ENCODE measurements at places on chromosomes 11 and 22.

DNA sequence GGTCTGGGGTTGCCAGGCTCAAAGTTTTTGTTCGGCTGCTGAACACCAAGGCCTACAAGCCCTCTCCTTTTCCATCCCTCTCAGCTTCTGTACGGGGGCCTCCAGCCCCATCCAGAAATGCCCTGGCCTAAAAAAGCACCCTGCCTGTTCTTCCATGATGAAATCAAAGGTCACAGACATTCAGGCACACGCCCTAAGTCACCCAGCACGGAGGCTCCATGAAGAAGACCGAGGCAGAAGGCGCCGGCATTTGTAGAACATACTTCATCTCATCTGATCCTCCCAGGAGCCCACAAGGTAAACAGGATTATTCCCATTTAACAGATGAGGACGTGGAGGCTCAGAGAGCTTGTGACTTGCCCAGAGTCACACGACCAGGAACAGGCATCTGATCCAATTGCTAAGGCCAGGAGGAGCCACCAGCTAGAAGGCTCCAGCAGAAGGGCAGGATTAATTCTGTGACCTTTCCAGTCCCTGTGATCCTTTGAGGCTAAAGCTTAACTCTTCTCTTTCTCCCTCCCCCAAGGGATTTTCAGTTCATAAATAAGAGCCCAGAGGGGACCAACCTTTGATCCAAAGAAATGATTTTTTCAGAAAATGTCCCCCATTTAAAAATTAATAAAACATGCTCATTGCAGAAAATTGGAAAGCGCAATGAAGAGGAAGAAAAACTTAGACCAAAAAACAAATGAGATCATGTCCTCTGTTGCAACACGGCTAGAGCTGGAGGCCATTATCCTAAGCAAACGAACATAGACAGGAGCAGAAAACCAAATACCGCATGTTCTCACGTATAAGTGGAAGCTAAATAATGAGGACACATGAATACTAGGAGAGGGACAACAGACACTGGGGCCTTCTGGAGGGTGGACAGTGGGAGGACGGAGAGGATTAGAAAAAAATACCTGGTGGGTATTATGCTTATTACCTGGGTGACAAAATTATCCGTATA lies 38.7 kb downstream of the CYTH4 start:
- DNase-seq, result no peak

- no peak for DNase-seq
Observed at GRCh38 chr11:120011836-120012235, 126.1 kb downstream of the TRIM29 start.

DNA sequence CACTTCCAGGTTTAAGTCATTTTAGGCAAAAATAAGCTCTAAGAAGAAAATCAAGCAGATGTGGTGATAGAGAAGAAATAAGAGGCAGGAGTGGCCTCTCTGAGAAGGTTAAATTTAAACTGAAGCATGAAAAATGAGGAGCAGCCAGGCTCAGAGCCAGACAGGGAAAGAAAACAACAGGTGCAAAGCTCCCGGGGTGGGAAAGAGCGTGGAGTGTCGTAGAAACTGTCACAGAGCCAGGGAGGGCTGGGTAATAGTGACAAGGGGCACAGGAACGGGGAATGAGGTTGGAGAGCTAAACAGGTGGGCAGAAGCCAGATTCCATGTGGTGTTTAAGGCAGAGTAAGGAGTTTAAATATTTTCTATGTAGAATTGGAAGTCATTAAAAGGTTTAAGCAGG lies 132.1 kb upstream of the BLID start:
- DNase-seq, result no peak

- peak; percentile 60 for DNase-seq
Observed at GRCh38 chr11:726278-727220, 20.5 kb downstream of the EPS8L2 start.

DNA sequence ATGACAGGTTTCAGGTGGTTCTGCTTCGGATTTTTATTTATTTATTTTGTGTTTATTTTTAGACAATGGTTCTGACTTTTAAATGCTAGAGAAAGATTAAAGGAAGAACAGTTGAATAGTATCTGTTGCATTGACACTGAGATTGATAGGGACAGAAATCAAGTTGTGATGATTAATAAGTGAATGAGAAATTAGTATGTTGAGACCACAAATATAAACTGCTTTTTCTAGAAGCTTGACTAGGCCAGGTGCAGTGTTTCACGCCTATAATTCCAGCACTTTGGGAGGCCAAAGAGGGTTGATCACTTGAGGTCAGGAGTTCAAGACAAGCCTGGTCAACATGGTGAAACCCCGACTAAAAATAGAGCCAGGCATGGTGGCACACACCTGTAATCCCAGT lies 65.1 kb upstream of the TNRC6B start:
- no peak for DNase-seq

DNA sequence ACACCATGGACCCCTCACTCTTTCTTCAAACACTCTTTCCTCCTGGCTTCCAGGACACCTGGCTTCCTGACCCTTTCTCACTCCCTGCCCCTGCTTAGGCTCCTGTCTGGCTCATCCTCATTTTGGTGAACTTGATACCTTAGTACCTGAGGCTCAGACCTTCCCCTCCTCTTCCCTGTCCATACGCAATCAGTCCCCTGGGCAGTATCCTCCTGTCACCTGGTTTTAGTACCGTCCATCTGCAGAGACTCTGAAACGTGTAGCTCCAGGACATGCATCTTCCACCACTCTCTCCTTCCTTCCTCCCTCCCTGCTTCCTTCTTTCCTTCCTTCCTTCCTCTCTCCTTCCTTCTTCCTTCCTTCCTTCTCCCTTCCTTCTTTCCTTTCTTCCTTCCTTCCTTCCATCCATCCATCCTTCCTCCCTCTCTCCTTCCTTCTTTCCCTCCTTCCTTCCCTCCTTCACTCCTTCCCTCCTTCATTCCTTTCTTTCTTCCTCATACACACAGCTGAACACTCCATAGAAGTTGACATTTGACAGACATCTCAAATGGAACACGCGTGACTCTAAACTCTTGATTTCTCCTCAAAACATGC lies 1488.6 kb downstream of the TBC1D22A start:
- DNase-seq, result no peak

Data from testis (tissue), 5 donors.